Ovary (tissue), 10 donors: ENCODE measurements at places on chromosomes 3 and 15. TPM values are rescaled to one million over a fixed set of nuclear protein-coding genes. Genes with fewer than 3 reads are reported as not detected.

GOLGA8M gene
- total RNA-seq, result 1.2 TPM

UTS2B gene
- total RNA-seq, result 0.94 TPM

SLC49A4 gene
- total RNA-seq, result 10.4 TPM

EAF1 gene
- total RNA-seq, result 12.1 TPM

GPR156 gene
- 1.5 TPM for total RNA-seq

DNA sequence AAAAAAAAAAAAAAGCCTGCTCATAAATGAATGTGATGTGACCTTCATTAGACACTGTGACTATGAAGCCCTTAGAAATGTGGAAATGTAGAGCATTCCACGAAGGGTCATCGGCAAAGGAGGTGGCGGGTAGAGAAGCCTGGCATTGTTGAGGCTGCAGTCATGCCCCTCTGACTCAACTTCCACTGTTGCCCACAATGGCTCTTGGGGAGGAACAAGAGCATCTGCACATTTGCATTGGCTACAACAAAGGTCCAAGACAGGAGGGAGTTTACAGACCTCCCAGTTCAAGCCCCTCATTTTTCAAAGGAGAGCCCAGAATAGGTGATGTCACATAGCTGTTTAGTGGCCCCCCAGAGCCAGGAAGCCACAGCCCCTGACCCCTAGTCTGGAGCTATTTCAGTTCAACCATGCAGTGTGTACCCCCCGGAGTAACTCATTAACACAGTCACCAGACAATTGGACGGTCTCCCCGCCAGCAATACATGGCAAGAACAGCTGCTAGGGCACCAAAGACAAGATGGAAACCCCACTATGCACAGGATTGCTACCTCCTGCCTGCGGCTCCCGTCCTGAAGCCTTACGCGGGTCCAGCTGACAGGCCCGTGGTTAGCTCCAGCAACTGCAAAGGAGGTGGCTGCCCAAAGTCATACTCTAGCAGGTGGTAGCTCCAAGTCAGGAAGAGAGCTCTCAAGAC, 56.2 kb downstream of the SH3BP5 start:
- DNase-seq, result no peak

GRCh38 chr3:47019201-47019600, 39.7 kb downstream of the NBEAL2 start:
- DNase-seq, result no peak

GRCh38 chr3:111667621-111668239, 72.6 kb upstream of the ZBED2 start:
- DNase-seq, result no peak

DNA sequence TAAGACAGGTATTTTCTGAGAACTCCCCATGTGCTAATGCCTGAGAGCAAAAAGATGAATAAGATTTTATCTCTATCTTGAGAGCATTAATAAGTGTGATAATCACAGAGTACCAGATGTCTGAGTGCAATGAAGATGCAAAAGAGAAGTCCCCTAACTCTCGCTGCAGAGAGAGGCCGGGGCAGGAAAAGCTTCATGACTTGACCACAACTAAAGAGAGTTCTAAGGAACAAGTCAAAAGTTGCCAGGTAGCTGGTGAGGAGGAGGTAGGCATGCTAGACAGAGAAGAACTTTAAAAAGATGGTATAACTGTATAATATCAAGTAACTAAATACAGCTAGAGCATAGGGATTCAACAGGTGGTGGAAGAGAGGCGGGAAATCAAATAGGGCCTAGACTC, 28.8 kb downstream of the MTMR10 start:
- DNase-seq, result no peak
